T-cell (primary cell): ENCODE measurements at places on chromosomes 5 and 9.

GRCh38 chr9:104279535-104280177 is 185.5 kb downstream of the SMC2 start:
- no peak for DNase-seq

GRCh38 chr5:142676318-142676717 is 9.6 kb downstream of the FGF1 start:
- DNase-seq: no peak

DNA sequence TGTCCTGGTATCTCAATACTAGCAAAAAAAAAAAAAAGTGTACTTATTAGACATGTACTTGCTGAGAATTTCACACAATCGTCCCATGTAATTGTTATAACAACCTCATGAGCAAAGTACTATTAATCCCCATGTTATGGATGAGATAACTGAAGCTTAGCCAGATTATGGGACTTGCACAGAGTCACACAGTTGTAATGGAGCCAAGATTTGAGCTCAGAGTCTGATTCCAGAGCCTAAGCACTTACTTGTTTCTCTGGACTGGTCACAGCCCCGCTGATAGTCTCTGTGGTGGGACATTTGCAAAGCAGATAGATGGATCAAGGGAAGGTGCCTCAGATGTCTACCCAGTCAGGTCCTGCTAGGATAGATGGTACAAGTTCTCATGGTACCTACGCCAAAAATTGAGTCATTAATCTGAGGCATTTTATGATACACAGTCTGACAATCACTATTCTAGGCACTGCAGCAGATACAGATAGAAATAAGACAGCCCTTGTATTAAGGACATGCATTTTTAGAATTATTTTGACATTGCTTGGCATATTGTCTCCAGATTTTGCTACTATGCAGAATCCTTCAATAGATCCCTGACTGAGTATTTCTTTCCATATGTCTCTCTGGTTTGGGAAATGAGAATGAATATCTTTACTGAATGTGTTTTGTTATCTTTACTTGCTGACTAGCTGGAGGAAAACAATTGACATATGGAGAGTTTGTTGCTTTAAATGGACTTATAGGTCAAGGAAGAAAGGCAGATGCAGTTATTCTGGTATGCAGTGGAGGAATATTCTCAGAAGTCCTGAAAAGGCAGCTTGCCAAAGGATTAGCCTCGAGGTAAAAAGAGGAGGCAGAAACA is 149.5 kb downstream of the ADAMTSL1 start:
- DNase-seq: no peak

GRCh38 chr5:78821536-78822021 is 163.5 kb downstream of the ARSB start:
- no peak for DNase-seq

DNA sequence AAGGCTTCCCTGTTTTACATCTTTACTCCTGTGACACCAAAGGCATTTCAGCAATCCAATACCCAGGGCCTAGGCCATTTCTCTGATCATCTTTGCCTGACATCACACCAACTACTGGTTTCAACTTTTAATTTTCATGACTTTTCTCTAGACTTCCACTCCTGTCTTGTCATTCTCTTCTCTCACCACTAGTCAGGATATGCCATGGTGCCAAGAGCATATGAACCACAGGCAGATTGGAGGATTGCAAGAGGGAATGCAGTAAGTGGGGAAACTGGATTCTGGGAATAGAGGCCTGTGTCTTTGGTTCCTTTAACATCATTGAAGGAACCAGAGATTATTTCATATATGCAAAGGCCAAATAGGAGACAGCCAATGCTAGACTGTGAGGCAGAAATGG is 69.3 kb downstream of the ANKRD31 start:
- no peak for DNase-seq

DNA sequence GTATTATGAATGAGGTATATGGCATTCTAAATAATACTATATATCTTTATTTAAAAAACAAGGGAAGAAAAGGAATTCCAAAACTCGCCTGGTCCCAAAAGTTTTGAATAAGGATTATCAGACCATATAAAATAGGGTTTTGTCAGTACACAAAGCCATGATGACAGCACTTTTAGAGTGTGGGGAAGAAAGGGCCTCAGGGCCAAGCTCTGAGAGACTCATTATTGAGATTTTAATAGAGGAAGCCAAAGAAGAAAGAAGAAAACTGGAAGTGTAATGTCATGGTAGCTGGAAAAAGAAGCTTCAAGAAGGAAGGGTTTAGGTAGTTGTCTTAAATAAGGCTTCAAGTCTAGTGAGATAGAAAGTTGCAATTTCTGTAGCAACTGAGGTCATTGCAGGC is 53.0 kb downstream of the FCHO2 start:
- DNase-seq: no peak

- no peak for DNase-seq
These were observed 76.3 kb downstream of the MED10 start for GRCh38 chr5:6302075-6302474.
